Thyroid gland (tissue), 4 donors: ENCODE measurements at places on chromosomes 7 and 10. TPM values are rescaled to one million over a fixed set of nuclear protein-coding genes. Genes with fewer than 3 reads are reported as not detected.

Gene CCL26
- not detected for total RNA-seq

Gene CHN2
- 11.7 TPM for total RNA-seq

Gene OR2A5
- total RNA-seq, result not detected

Gene ASB4
- total RNA-seq, result not detected

Gene PNLIP
- total RNA-seq, result not detected
